NAMALWA (cell line): ENCODE measurements at places on chromosomes 5 and 9.

- DNase-seq: no peak
Observed at GRCh38 chr9:93233033-93233432, 49.1 kb downstream of the WNK2 start.

DNA sequence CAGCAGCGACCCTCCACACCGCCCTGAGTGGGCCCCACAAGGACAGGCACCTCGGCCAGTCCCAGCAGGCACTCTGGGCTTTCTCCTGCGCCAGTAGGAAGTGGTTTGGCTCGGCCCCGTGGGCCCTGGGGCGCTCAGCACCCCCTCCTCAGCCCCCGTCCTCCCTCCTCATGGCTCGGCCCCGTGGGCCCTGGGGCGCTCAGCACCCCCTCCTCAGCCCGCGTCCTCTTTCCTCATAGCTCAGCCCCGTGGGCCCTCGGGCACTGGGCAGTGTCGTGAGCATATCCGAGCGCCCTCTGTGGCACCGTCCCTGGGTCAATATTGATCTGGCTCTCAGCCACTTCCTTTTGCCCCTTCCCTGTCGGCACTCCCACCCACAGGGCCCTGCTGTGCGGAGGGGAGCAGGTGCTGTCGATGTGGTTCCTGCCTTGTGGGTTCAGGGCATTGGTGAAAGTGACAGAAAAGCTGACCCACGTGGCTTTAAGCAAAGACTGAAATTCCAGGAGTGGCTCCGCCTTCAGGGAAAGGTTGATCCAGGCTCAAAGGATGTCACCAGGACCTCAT, 5.5 kb upstream of the SCGB3A1 start:
- no peak for DNase-seq

DNA sequence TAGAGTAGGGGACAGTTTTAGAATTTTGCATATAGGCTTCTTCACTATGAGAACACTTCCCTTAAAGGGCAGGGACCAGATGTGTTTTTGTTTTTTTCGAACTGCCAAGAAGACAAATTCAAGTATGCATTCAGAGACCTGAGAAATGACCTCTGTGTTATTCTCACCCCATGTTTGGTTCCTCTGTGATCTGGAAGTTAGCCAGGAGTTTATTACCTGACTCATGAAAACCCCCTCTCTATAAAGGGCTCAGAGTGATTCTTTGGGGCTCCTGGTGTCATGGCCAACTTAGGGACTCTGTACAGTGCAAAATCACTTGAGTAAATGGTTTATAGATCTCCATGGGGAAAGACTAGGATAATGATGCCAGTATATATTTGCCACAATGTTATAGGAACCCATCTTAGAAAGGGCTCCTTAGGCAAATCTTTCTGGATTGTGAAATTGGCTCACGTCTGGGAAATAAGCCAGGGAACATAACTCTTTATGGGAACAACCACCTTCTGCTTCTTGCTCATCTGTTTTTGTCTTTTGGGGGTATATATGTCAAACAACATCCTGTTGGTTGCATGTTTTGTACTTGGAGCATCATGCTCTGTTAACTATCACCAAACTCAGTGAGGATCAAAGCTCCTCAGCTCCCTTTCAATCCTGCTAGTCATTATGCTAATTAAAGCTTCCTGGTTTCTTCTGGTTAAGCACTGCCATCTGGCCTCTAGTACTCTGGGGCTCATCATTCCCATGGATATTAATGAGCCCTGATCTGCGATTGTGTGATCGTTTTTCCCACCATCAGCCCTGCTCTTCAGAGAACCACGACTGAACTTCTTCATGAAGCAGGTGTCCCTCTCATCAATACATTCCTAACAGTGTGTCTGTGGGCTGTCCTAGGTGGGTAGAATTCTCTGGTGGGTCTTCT, 173.4 kb upstream of the CDH12 start:
- no peak for DNase-seq

DNA sequence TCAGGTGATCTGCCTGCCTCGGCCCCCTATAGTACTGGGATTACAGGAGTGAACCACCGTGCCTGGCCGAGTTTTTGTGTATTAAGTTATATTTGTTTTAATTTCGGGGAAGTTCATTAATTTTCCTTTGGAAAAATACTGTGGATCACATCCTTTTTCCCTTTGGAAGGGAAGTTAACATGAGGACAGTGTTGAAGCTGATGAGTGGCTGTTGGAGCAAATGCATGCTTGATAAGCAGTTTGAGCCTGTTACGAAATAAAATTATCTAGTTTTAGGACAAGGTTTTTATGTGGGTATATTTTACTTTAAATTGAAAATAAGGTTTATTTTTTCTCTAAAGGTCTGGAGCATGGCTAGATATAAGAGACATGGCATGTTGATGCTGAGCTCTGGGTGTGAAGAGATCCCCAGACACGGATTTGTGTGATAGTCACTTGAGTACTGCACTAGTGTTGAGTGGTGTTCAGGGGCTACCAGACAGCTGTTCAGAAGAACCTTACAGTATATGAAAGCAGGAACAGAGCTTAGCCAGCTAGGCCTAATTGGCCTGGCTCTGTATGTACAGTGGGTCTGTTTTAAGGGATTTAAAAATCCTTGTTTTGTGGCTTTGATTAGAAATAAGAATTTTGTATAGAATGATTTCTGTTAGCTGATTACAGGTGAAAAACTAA, 17.4 kb downstream of the LMNB1 start:
- DNase-seq: no peak

- no peak for DNase-seq
Observed at GRCh38 chr9:5446451-5447236, 3.7 kb upstream of the CD274 start.

- DNase-seq: no peak
Observed at GRCh38 chr9:29456940-29457339, 1883.7 kb upstream of the C9orf72 start.

DNA sequence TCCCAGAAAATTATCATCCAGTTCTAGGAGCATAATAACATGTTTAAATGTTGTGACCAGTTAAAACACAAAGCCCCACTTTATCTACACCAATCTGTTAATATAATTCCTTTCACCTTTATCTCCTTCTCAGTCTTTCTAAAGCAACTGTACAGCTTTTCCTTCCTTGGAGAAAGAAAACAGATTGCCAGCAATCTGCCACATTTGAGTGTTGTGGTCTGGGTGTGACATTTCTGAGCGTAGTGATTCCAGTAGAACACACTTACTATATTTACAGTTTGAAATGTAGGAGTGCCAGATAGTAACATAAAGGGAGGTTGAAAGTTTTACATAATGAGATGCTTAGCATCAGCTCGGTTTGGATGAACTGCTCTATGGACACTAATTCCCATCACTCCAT, 76.1 kb downstream of the KCNN2 start:
- no peak for DNase-seq
